PC-3 (cell line): ENCODE measurements at places on chromosomes 13 and 19. TPM values are rescaled to one million over a fixed set of nuclear protein-coding genes. Genes with fewer than 3 reads are reported as not detected.
A peak's percentile ranks its signal among the peaks of the same experiment; 100 is the strongest.

- no peak for DNase-seq
Measured at GRCh38 chr13:114272977-114273376, 8.4 kb upstream of the UPF3A start.

GRCh38 chr13:26621731-26622401, 64.4 kb downstream of the WASF3 start:
- no peak for DNase-seq

- no peak for DNase-seq
Measured at GRCh38 chr13:62593804-62594203, 1178.2 kb upstream of the PCDH20 start.

DNA sequence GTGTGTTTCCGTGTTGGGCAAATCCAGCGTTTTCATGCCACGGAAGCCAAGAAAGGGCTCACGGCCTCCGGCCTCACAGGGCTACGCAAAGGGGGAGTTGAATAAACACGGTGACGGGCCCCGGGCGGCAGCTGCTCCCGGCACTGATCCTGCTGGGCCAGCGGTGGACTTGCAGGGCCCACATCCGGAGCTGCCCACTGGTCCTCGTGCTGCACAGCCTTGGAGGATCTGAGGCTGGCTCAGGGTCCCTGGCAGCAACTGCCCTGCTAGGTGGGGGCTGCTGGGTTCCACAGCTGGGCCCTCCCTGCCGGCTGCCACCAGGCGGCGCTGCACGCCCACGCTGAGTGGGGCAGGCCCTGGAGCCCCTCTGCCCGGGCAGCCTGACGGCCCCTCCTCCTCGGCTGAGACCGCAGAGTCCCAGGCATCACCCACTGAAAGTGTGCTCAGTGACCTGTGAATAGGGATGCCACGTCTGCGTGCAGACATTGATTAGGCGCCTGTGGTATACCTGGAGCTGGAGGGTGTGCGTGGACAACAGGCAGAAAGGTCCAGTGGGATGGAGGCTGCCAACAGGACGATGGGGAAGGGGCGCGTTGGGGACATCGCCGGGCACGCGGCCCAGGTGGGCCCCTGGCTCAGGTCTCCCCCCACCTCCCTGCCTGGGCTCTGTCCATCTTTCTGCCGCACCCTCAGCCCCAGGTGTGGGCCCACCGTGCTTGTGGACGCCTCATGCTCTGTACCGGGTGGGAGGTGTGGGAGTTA, 5.3 kb upstream of the HCN2 start:
- DNase-seq = peak; percentile 44

- no peak for DNase-seq
Measured at GRCh38 chr19:2312820-2313501, 5.0 kb upstream of the LINGO3 start.

DNA sequence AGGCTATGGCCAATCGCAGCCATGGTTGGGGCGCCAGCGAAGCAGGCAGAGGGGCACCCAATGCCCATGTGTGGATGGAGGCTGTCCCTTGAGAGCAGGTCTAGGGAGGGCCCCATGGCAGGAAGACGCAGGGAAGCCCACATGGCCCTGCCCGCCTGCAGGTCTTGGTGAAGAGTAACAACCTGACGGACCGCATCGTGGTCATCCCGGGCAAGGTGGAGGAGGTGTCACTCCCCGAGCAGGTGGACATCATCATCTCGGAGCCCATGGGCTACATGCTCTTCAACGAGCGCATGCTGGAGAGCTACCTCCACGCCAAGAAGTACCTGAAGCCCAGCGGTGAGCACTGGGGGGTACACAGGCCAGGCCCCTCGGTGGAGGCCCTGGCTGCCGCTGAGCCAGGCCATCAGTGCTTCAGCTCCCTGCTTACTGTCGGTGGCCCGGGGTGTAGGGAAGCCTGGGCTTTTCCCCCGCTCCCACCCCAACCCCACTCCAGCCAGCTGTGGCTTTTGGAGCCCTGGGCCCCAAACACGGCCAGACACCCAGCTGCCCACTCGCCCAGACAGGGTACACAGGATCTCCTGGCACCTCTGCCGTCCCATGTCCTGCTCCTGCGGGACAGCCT, 14.6 kb downstream of the YIPF2 start:
- no peak for DNase-seq

DNA sequence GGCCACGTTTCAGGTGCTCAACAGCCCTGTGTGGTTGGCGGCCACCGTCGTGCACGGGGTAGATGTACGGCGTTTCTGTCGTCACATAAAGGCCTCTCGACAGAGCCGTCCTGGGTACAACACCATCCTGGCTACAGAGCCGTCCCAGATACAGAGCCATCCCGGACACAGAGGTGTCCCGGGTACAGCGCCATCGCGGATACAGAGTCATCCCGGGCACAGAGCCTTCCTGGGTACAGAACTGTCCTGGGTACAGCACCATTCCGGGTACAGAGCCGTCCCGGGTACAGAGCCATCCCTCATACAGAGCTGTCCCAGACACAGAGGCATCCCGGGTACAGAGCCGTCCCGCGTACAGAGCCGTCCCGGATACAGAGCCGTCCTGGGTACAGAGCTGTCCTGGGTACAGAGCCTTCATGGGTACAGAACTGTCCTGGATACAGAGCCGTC, 222.7 kb upstream of the SOX1 start:
- DNase-seq = no peak

- DNase-seq = no peak
Measured at GRCh38 chr13:100221166-100221565, 132.3 kb downstream of the PCCA start.

The CYP2A7 gene
- total RNA-seq = not detected in 2 replicates

- DNase-seq = no peak
Measured at GRCh38 chr13:98487016-98487415, 89.9 kb downstream of the STK24 start.

The FAM83E gene
- total RNA-seq = 4.6 and 4.7 TPM in 2 replicates

The SIGLEC6 gene
- not detected in 2 replicates for total RNA-seq

GRCh38 chr19:12574036-12574435, 22.8 kb upstream of the ZNF564 start:
- no peak for DNase-seq

DNA sequence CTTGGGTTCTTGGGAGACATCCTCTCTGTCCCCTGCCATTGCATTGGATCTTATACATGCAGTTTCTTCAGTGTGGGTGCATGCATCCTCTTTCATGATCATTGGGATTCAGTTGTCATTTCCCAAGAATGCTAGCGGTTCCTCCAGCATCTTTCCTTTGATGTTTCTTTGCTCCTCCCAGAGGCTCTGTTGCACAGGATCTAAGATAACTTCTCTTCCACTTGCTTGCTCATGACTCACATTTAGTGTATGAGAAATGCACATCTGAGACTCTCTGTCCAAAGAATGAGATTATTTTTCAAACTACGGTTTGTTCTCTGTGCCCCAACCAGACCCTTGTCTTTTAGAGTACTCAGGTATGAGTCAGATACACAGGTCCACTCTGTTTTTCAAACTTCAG, 197.1 kb downstream of the NDFIP2 start:
- peak; percentile 38 for DNase-seq

GRCh38 chr13:105611424-105611823, 924.0 kb downstream of the EFNB2 start:
- DNase-seq = no peak

DNA sequence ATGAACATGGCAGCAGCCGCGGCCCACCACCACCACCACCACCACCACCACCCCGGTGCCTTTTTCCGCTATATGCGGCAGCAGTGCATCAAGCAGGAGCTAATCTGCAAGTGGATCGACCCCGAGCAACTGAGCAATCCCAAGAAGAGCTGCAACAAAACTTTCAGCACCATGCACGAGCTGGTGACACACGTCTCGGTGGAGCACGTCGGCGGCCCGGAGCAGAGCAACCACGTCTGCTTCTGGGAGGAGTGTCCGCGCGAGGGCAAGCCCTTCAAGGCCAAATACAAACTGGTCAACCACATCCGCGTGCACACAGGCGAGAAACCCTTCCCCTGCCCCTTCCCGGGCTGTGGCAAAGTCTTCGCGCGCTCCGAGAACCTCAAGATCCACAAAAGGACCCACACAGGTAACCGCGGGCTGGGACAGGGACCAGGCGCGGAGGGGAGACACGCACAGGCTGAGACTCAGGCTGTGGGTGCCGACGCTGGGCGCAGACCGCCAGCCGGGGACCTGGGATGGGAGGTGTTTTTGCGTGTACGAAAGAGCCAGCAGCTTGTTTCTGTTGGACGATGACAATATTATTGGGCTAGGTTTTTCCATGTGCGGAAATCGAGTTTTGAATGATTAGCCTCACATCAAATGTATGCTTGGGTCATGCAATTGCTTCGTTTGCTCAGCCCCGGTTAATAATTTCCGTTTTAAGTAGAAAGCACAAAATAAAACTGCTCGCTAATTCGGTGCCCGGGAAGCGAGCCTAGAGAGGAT, 1.3 kb downstream of the ZIC2 start:
- no peak for DNase-seq

The NACC1 gene
- total RNA-seq = 266 and 337 TPM in 2 replicates

GRCh38 chr13:98528663-98529064, 48.2 kb downstream of the STK24 start:
- DNase-seq = no peak
